Endodermal cell (in vitro differentiated cells): ENCODE measurements at places on chromosomes 3 and 15.

- no peak for DNase-seq
Observed at GRCh38 chr15:31158858-31159569, 57.5 kb upstream of the TRPM1 start.

- DNase-seq: no peak
Observed at GRCh38 chr3:31116651-31117050, 222.2 kb upstream of the GADL1 start.

- no peak for DNase-seq
Observed at GRCh38 chr15:80739919-80740318, 39.3 kb upstream of the CEMIP start.

DNA sequence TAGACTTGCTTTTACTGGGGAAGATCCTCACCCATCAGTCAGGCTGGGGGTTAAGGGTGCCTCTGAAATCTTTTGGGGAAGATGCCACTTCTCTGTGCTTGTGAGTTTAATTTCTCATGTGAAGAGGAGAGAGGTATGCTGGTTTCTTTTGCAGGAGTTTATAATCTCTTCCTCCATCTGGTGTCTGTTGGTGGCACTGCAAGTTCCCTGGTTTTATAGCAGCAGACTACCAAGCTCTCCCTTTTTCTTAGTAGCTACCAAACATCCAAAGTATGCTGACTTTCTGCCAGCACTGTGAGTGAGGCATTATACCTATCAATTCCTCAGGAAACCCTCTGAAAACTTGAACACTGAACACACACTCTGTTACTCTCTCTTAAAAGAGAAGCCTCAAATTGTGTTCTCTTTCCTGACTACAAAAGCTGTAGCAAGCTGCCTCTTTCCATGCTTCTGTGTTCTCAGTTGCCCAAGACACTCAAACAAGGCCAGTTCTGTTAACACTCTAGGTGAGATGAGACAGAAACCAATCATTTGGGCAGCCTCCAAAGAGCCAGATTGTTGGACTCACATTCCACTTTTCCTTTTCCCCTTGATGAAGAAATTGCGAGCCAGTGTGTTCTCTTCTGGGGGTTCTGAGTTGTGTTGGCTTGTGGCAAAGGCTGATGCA is 299.5 kb downstream of the GAP43 start:
- DNase-seq: peak; percentile 84

DNA sequence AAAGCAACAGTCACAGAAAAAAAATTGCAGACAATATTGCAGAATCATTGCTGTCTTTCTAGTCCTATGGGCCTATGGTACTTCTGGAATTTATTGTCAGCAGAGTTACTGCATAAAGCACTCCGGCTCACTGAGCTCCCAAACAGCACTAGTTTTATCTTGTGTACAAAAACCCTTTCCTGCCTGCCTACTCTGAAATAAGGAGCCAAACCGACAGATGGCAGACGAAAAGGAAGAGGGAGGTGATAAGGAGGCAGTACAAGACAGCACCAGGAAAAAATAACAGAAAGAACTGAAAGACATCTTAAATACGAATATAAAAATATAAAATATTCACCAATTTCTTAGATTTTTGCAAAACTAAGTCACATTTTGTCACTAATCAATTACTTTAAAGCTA is 15.6 kb downstream of the HERC1 start:
- DNase-seq: no peak

DNA sequence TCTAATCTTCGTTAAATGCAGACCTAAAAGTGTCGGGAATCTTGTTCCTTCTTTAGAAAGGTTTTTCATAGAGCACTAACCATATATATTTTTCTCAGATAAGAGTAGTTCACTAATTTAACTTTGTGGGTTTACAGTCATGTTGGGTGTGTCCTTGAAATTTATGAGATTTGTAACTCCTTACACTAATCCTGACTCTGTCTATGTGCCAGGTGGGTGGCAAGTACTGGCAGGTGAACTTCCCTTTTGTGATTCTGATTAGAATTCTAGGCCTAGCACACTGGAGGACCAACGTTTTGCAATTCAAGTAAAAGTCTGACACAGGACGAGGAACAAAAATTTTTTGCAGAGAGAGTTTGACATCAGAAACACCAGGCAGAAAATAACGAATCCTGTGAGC is 220.1 kb downstream of the P3H2 start:
- DNase-seq: no peak

DNA sequence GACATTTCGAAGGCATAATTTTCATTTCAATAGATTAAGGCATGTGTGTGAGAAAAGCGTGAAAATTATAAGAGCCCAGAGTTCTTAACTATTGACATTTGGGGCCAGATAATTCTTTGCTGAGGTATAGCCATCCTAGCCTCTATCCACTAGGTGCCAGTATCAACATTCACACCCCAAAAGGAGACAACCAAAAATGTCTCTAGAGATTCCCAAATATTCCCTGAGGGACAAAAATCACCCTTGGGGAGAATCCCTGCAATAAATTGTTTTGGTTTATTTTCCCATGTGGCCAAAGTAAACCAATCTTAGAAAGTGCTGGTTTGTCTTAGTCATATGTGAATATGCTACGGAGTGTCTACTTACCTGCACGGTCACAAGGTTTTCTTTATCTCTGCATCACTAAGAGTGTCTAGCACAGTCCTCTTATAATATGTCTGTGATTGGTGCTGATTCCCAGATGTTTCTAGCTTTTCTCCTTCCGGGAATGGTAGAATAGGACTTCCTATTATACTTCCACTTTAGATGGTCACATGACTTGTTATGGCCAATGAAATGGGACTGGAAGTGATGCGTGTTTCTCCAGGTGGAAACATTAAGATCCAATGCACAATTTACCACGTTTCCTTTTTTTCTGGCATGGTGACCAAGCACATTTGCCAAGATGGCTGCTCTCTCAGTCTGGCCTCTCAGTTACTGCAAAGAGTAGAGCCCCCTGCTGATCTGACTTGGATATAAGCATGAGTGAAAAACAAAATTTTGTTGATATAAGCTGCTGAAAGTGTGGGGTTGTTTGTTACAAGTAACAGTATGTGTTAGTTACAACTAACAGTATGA is 8.0 kb upstream of the KBTBD8 start:
- DNase-seq: no peak

- no peak for DNase-seq
Observed at GRCh38 chr15:68017201-68017600, 36.9 kb upstream of the PIAS1 start.

DNA sequence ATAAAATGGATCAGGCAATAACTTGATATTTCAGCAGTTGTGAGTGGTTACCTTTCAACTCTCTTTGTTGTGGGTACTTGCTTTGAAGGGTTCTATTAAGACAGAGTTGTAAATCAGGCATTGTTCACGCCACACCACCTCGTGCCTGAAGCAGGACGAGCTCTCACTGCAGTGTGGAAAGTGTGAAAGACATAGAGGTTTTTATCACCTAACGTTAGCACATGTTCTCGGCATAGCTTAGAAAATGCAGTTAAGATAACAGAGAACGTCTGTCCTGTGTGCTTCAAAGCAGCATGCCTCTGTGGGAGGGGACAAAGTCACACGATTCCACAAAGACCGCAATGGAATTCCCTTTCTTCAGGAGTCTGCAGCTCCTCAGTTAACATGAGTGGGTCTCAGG is 7.8 kb downstream of the ADAMTS17 start:
- no peak for DNase-seq

- no peak for DNase-seq
Observed at GRCh38 chr3:114450008-114450596, 156.3 kb downstream of the TIGIT start.

- no peak for DNase-seq
Observed at GRCh38 chr3:120753810-120754209, 11.3 kb downstream of the GTF2E1 start.

- no peak for DNase-seq
Observed at GRCh38 chr3:75140904-75141615, 523.1 kb upstream of the FRG2C start.

GRCh38 chr15:27894645-27895044 is 204.5 kb downstream of the OCA2 start:
- no peak for DNase-seq

- peak; percentile 74 for DNase-seq
Observed at GRCh38 chr3:138949445-138950005, 2.5 kb downstream of the FOXL2NB start.

DNA sequence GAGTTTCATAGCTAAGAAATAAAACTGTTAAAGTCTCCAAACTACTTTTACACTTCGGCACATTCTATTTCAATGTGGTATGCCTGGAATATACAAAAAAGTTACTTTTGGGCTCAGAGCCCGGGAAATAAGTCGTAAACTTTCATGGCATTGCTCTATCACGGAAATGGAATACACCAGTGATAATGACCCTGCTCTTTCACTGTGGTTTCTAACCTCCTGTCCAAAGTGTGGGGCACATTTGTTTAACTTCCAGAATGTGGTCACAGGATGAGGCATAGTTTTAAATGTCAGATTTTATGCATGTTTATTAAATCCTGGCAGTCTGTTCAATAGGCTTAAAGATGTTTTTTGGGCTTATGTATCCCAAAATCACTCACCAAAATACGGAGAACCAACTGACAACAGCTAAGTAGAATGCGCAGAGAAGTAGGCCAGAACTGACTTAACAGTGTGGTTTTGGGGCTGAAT is 5.1 kb downstream of the CXCR6 start:
- no peak for DNase-seq

DNA sequence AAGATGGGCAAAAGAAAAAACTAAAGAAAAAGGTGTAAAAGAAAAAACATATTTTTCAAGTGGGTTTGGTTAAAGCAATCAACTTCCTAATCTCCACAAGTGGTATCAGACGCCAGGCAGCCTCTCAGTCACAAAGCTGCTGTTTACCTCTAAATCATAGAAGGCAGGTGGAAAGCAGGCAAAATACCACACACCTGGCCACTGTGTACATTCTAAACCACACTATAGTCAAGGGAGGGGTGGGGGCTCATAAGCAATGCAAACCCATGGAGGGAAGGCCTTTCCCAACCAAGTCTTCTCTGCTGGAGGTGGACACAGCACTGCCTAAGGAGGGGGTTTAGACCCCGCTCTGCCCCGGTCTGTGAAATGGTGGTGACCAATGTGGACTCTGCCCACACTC is 50.4 kb downstream of the MCF2L2 start:
- DNase-seq: no peak

GRCh38 chr15:34701536-34701935 is 53.3 kb downstream of the GJD2 start:
- DNase-seq: no peak

GRCh38 chr3:18901571-18901970 is 246.7 kb upstream of the KCNH8 start:
- DNase-seq: no peak

DNA sequence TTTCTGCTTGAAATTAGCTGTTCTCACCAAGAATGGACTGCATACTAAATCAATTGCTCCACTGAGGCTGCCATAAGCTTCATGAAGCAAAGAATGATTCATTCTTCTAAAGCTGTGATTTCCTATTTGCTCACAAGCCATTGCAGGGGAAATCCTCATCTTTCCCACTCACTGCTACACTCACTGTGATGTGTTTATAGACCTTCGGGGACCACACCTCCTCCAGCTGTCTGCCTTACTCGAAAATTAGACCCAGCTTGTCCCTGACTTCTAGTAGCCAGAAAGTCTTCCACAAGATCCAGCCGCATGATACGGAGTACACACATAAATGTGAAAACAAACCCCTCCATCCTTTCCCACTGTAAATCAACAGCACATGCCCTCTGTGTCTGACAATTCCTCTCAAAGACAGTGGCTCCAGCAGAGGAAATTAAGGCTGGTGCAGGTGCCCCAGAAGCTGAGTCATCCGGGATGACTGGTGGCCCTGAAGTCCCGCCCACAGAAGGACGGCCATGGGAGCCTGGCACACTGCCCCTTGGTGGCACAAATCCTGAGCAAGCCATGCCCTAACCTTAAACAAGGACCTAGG is 172.0 kb downstream of the STT3B start:
- DNase-seq: no peak

DNA sequence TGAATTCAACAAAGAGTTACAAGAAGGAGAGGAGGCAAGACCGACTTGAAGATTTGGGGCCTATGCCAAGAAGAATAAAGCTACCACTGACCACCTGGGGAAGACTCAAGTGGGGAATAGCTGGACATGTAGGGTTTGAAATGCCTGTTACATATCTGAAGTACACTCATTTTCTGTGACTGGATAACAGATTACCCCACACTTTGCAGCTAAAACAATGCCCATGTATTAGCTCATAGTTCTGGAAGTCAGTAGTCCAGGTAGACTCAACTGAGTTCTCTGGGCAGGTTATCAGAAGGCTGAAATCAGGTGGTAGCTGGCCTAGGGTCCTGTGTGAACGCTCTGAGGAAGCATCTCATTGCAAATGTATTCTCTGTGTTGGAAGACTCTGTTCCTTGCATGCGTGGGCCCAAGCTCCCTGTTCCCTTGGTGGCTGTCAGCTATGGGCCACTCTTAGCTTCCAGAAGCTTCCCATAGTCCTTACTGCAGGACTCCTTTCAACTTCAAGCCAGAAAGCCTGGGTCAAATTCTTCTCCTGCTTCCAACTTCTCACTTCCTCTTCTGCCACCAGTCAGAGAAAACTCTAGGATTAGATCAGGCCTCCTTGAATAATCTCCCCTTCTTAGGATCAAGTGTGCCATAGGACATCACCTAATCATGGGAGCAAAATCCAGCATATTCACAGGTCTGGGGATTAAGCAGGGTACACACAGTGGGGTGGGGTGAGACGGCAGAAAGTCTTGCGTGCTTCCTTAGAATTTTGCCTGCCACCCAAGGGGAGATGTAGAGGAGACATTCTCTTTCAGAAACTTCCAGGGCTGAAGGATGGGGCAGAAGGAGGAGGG is 187.8 kb downstream of the SHQ1 start:
- DNase-seq: no peak

- DNase-seq: no peak
Observed at GRCh38 chr3:48248095-48248850, 7.4 kb downstream of the ZNF589 start.

DNA sequence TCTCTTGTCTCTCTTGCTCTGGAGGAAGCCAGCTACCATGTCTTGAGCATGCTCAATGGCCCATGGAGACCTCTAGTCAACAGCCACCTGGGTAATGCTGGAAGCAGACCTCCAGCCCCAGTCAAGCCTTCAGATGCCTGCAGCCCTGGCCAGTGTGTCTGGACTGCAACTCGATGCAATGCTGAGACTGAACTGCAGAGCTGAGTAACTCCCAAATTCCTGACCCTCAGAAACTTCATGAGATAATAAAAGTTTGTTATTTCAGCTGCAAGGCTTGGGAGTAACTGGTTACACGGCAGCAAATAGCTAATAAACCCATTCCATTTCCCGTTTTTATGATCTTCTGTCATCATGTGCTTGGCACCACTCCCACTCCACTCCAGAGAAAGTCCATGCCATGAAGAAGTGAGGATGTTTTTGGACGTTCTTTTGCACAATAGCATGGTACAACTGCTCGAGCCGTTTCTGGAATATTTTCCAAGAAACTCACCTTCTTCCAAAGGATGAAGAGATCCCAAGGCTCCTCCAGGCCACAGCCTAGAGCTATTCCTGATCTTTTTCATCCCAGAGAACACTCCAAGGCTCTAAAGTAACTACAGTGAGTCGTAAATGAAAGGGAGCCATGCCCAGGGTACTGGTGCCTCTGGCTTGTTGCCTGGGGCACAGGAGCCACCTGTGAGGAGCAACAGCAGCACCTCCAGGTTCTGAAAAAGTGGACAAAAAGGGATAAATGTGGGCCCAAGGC is 72.0 kb upstream of the KLF13 start:
- DNase-seq: no peak

- DNase-seq: no peak
Observed at GRCh38 chr3:195438371-195438770, 4.4 kb downstream of the ACAP2 start.

- DNase-seq: no peak
Observed at GRCh38 chr15:40197434-40197833, 36.6 kb downstream of the BUB1B start.

- no peak for DNase-seq
Observed at GRCh38 chr3:13235897-13236296, 162.7 kb upstream of the IQSEC1 start.

- peak; percentile 64 for DNase-seq
Observed at GRCh38 chr3:194275291-194275690, 75.8 kb downstream of the CPN2 start.
